ENCODE measurements at places on chromosomes 4 and X.

DNA sequence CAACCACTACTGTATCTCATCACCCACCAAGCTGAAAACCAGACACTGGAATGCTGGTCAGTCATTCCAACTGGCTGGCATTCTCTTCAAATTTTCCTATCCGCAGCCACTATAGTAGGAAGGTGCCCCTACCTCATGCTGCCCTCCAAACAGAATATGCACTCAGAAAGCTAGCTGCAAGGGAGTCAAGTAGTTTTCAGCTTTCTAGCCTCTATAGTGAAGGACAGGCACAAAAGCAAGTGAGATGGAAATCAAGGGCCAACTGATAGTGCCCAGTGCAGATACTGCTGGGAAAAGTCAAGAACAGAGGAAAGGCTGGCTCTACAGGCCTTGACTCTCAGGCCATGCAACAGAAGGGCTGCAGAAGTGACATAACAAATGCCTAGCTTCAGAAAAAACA is 47.2 kb downstream of the BCOR start:
- no peak for DNase-seq

DNA sequence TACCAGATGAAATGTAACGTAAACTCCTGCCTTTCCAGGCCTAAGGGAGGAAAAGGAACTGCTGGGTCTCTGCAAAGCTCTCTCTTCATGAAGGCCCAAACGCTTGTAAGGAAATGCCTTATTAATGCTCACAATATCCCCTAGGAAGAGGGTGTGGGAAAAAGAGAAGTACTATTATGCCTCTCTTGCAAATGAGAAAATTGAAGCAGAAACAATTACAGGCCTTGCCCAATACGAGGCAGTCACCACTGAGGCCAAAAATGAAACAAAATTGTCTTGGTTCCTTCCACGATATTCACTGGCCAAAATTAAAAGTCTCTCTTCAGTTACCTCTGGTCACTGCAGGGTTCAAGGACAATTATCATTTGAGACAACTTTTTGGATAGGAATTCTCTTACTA is 3.2 kb downstream of the SCARB2 start:
- DNase-seq: no peak

DNA sequence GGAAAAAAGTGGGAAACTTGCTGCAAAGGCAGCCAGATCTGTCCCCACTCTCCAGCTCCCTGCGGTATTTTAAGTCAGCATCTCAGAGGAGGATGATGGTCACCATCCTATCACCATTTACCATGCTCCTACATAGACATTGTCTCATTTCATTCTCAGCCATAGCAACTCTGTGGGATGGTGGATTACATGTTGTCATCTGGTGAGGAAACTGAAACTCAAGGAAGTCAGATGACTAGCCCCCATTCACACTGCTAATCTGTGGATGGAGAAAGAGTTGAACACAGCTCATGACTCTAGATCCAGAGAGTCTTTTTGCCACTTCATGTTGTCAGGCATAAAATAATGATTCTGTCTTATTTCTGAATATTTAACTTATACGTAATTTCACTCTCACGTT is 323.5 kb downstream of the PTTG2 start:
- DNase-seq: no peak

DNA sequence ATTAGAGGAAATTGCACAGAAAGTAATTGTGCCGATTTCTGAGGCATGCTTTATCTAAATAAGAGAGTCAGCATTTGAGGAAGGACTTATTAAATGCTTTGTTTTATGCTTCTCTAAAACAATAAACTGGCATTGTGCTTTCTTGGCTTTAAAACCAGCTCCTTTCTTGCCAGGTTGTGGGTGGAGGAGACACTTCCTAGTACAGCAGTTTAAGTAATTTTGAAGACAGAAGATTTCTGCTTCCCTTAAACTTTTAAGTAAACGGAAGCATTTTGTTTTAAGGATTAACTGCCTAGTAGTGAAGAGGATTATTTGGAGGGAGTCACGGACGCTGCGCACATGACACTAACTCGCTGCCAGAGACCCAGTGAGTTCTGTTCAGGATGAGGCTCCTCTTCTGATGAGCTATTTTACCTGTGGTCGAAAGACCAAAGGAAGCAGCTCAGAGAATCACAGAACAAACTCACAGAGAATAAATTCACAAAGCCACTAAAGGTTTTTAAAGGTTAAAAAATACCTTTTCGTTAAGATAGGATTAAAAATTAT is 169.5 kb downstream of the TLL1 start:
- no peak for DNase-seq

- DNase-seq: no peak
These were observed 168.8 kb upstream of the FRG1 start for GRCh38 chr4:189771696-189772361.

- no peak for DNase-seq
These were observed 118.3 kb upstream of the ATOH1 start for GRCh38 chr4:93710101-93710846.

GRCh38 chrX:129808158-129808828 is 28.5 kb downstream of the SASH3 start:
- peak; percentile 32 for DNase-seq

DNA sequence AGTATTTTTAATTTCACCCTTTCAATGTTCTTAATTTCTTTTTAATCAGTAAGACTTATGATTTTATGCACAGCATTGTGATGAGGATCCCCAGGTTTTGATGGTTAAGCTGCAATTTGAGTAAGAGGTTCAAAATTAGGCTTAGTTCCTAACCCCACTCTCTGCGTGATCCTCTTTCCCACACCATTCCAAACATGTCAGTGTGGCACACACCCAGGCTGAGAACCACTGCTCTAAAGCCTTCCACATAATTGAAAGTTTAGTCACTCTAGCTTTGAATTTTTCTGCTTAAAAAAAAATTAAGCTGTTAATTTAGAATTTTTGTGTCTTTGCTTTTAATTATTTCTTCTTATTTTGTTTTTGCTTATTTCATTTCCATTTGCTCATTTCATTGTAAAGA is 68.8 kb upstream of the SLC7A11 start:
- no peak for DNase-seq

DNA sequence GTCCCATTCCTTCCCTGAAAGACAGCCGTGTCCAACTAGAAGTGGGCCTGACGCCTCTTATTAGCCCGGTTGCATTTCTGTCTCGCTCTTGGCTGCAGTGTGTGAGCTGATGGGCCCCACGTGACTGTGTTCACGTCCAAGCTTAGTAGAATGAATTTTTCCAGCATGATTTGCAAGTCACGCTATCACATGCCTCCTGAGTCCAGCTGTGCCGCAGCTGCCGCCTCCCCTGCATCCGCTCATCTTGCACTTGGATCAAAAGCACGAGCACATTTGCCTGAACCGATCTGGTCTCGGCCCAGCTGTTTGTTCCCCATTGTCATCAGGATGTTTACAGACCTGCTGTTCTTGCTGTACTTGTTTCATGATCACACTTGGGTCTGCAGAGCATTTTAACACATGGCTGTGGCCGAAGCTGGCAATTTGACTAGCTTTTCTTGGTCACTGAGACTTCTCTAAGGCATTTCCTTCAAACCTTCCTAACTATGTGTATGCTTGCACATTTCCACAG is 126.5 kb downstream of the KIT start:
- DNase-seq: peak; percentile 60

- no peak for DNase-seq
These were observed 411.9 kb upstream of the EMCN start for GRCh38 chr4:100929758-100930157.

DNA sequence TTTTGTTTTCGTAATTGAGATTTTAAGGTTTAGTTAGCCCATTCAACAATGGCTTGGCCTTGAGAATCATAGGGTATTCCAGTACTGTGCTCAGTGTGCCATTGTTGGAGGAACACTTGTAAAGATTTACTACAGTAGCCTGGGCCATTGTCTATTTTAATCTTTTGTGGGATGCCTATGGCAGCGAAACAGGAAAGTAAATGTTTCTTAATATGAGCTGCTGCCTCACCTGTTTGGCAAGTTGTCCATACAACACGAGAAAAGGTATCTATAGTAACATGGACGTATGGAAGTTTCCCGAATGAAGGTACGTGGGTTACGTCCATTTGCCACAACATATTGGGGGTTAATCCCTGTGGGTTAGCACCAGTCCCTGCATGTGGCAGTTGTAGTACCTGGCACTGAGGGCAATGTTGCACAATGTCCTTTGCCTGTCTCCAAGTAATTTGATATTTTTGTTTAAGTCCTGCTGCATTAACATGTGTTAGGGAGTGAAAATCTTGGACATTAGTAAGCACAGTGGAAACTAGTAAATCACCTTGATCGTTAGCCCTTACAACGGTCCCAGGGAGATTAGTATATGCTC is 38.6 kb upstream of the AADAT start:
- no peak for DNase-seq

DNA sequence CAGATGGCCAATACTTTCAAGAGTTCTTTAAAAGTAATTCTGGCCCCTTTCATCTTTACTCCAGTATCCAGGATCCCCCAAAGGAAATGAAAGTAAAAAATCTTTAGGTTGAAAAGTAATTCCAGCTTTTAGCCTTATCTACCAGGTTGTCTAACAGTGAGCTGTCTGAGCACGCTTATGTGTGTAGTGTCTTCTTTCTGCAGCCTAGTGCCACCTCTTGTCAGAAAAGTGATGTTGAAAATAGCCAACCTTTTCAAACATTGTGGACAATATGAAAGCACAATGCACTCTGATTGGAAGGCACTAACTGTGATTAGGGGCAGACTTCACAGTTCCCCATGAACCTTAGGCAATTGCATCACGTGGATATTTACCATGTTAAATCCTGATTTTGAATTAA is 92.1 kb downstream of the RELL1 start:
- DNase-seq: no peak

- DNase-seq: peak; percentile 2
These were observed 112.8 kb upstream of the LRPAP1 start for GRCh38 chr4:3644849-3645627.

GRCh38 chr4:86569103-86569870 is 24.8 kb upstream of the PTPN13 start:
- no peak for DNase-seq

GRCh38 chr4:24978291-24979075 is 52.3 kb downstream of the LGI2 start:
- no peak for DNase-seq

DNA sequence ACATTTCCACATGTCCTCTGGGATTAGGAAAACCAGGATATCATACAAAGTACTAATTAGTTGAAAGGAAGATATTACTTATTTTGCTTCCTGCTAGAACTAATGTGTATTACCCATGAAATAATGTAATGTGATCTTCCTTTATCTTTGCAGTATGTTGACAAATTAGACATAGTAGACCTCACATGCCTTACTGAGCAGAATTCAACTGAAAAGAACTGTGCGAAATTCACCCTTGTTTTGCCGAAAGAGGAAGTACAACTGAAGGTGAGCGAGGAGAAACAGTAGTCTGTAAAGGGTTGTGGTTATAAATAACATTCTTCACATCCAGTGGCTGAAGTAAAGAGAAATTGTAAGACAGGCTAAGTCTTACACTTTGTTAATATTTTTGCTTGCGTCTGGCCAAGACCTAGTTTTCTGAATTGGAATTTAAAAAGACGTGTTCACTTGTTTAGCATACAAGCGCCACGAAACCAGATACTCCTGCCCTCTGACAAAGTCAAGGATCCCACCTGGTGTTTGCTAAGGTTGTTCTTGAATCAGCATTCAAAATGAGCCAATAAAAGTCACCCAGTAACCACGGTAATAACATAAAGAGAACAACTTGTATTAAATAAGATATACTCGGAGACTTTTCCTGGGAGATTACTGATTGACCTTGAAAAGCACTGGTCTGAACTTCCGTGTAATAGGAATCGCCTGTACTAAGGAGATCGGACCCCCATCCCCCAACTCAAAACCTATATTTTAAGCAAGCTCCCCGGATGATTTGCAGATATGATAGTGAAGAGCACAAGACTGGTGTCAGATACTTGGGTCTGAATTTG is 16.9 kb downstream of the STAP1 start:
- DNase-seq: no peak

DNA sequence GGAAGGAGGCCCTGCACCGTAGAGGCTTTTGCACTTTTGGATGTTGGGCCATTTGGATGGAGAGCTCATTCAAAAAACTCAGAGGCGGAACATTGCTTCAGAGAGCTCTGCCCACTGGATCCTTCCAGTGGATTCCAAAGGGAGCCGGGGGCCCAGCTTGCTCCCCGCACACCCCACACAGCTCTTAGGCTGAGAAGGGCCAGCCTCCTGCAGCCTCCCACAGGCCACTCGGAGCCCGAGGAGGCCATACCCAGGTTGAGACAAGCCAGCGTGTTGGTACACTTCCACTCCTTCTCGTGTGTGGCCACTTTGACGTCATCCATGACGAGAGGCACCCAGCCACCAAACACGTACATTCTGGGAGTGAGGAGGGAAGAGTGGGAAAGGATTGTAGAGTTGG is 10.3 kb downstream of the HCFC1 start:
- no peak for DNase-seq
